ENCODE measurements at places on chromosomes 5 and 9.

- DNase-seq: no peak
- H3K27ac ChIP-seq: no peak overlapping the region
- H3K4me3 ChIP-seq: no peak overlapping the region
- H3K4me1 ChIP-seq: peaks cover 9% of the 10 kb centered on the region
Measured at GRCh38 chr5:56545016-56545415, 270.3 kb upstream of the MAP3K1 start.

GRCh38 chr9:87770616-87771315, 44.8 kb downstream of the CTSL start:
- no peaks in the 10 kb centered on the region for H3K36me3 ChIP-seq
- peaks cover 8% of the 10 kb centered on the region for H3K4me1 ChIP-seq
- H3K27me3 ChIP-seq: peaks cover 5% of the 10 kb centered on the region
- H3K4me3 ChIP-seq: no peak overlapping the region
- no peak overlapping the region for H3K27ac ChIP-seq

GRCh38 chr5:29983528-29984155, 1209.8 kb upstream of the CDH6 start:
- no peak overlapping the region for H3K4me3 ChIP-seq
- DNase-seq: no peak
- H3K36me3 ChIP-seq: no peaks in the 10 kb centered on the region
- H3K4me1 ChIP-seq: no peaks in the 10 kb centered on the region

- no peaks in the 10 kb centered on the region for H3K27me3 ChIP-seq
- no peaks in the 10 kb centered on the region for H3K4me1 ChIP-seq
- no peak overlapping the region for H3K4me3 ChIP-seq
- no peaks in the 10 kb centered on the region for H3K36me3 ChIP-seq
- H3K27ac ChIP-seq: no peak overlapping the region
- no peak for DNase-seq
Measured at GRCh38 chr5:128649192-128649591, 111.1 kb upstream of the FBN2 start.

- peaks cover 54% of the 10 kb centered on the region for H3K4me1 ChIP-seq
- H3K36me3 ChIP-seq: peaks cover 31% of the 10 kb centered on the region
- no peak for DNase-seq
Measured at GRCh38 chr5:95810305-95811125, 12.0 kb downstream of the GLRX start.

- DNase-seq: no peak
- H3K36me3 ChIP-seq: no peaks in the 10 kb centered on the region
- no peaks in the 10 kb centered on the region for H3K27me3 ChIP-seq
- no peak overlapping the region for H3K27ac ChIP-seq
- H3K4me3 ChIP-seq: no peak overlapping the region
Measured at GRCh38 chr9:92590377-92590776, 54.6 kb upstream of the ECM2 start.

GRCh38 chr5:143196601-143197259, 206.8 kb downstream of the NR3C1 start:
- peaks cover 15% of the 10 kb centered on the region for H3K4me1 ChIP-seq
- H3K27ac ChIP-seq: peak overlapping the region; percentile 67
- H3K36me3 ChIP-seq: peaks cover 25% of the 10 kb centered on the region
- DNase-seq: no peak
- no peaks in the 10 kb centered on the region for H3K27me3 ChIP-seq

DNA sequence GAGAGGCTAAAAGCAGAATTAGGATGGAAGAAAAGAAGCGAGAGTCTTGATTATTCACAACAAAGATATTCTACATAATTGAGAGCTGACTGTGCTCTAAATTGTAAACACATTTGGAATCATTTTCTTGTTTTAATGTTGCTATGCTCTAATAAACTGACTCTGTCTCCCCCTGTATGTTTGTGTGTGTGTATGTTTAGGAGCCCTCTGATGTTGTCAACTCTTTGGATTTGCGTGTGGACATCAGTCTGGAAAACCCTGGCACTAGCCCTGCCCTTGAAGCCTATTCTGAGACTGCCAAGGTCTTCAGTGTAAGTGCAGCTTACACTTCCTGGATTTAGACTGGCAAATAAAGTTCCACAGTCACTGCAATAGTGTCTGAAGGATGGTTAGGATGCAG, 37.8 kb downstream of the MOCS2 start:
- H3K4me3 ChIP-seq: no peak overlapping the region
- H3K27ac ChIP-seq: no peak overlapping the region
- DNase-seq: no peak
- peaks cover 51% of the 10 kb centered on the region for H3K36me3 ChIP-seq
- H3K27me3 ChIP-seq: peaks cover 10% of the 10 kb centered on the region
- peaks cover 35% of the 10 kb centered on the region for H3K4me1 ChIP-seq

DNA sequence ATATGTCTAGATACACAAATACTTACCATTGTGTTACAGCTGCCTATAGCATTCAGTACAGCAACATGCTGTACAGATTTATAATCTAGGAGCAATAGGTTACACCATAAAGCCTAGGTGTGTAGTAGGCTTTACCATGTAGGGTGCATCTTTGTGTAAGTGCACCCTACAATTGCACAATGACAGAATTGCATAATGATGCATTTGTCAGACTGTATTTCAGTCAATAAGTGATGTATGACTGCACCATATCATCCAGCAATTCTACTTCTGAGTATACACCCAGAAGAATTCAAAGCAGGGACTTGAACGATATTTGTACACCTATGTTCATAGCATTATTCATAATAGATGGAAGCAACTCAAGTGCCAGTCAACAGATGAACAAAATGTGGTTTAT, 100.4 kb upstream of the SLC44A1 start:
- no peak overlapping the region for H3K27ac ChIP-seq
- peaks cover 20% of the 10 kb centered on the region for H3K27me3 ChIP-seq
- peaks cover 3% of the 10 kb centered on the region for H3K4me1 ChIP-seq
- no peak for DNase-seq
